ENCODE measurements at places on chromosomes 5 and 9.

DNA sequence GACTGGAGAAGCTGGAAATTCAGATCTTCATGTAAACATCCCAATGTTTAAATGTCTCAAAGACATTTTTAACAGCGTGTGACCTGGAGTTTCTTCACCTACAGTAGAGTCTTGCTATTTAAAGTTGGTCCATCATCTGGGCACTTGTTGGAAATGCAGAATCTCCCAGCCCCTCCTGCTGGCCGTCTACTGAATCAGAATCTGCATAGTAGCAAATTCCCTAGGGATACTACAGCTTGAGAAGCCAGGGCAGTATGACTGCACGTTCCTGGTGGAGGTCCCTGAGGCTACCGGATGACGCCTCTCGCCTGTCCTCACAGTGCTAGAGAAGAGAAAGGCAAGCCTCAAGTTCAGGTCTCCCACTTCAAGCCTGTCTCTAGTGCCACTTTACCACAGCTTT is 15.7 kb downstream of the SAP30L start:
- H3K4me3 ChIP-seq = no peak overlapping the region
- peaks cover 11% of the 10 kb centered on the region for H3K4me1 ChIP-seq
- no peaks in the 10 kb centered on the region for H3K27me3 ChIP-seq

DNA sequence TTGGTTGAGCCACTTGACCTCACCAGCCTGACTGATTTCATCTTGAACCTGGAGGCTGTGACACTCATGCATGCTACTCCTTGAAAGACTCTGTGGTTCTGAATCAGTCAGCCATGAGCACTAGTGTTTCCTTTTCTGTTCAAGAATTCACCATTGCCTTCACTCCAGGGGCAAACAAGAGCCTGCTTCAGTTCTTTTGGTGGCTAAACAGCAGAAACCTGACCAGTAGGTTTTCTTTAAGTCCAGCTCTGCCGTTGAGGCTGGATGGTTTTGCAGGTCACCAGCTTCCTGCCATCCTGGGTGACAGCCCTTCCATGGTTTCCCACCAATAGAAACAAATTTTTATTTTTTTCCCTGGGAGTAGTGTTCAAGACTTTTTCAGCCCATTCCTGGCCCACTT is 10.0 kb downstream of the NTRK2 start:
- H3K27ac ChIP-seq = no peak overlapping the region
- no peaks in the 10 kb centered on the region for H3K4me1 ChIP-seq
- H3K36me3 ChIP-seq = no peaks in the 10 kb centered on the region
- no peak overlapping the region for H3K4me3 ChIP-seq
- H3K27me3 ChIP-seq = no peaks in the 10 kb centered on the region
- no peak for DNase-seq

DNA sequence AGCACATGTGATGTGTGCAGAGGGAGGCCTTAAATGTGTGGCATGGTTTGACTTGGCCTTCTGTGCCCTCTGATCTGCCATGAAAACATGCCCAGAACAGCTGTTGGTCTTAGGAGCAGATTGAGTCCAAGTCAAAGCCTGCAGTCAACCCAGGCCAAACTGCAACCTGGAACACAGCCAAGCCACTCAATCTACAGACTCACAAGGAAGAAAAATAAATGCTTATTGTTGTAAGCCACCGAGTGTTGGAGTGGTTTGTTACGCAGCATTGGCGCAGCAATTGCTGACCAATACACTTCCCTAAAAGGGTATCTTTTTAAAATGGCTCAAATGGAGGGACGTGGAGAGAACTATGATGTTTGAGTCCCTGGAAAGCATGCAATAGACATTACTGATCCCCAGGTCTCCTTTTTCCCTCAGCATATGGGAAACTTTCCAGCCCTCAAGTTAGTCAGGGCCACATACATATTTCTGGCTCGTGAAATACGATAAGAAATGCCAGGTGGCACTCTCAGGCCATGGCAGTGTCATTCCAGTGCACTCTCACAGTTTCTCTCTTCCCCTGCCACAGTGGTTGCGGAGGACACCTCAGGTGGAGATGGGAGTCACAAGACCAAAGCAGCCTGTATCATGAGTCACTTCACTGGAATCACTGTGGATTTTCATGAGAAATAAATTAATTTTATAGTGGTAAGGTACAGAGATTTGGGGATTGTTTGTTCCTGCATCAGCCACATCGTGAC is 168.0 kb upstream of the ZNF618 start:
- no peaks in the 10 kb centered on the region for H3K27me3 ChIP-seq
- H3K4me1 ChIP-seq = peaks cover 7% of the 10 kb centered on the region
- H3K4me3 ChIP-seq = no peak overlapping the region
- H3K27ac ChIP-seq = no peak overlapping the region
- peaks cover 2% of the 10 kb centered on the region for H3K36me3 ChIP-seq

DNA sequence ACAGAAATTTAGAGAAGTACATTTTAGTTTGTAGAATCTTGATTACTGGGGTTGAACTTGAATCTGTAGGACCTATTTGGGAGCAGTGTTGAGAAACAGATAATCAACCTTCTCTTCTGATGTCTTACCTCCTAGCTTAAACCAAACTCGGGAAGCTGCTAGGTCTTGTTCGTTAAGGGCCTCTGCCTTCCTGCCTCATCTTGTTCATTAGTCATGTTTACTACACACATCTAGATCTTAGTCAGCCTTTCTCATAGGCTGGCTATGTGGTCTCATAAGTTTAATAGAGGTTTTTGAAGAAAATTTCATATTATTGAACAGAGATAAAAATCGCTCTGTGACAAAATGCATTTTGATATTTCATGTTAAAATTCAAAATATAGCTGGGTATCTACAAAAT is 331.0 kb upstream of the EDIL3 start:
- no peaks in the 10 kb centered on the region for H3K27me3 ChIP-seq
- DNase-seq = no peak
- H3K4me3 ChIP-seq = no peak overlapping the region
- H3K4me1 ChIP-seq = no peaks in the 10 kb centered on the region
- H3K27ac ChIP-seq = no peak overlapping the region

- no peak overlapping the region for H3K27ac ChIP-seq
- no peak overlapping the region for H3K4me3 ChIP-seq
- no peaks in the 10 kb centered on the region for H3K4me1 ChIP-seq
- H3K36me3 ChIP-seq = no peaks in the 10 kb centered on the region
- no peak for DNase-seq
- H3K27me3 ChIP-seq = no peaks in the 10 kb centered on the region
These were observed 55.4 kb downstream of the GOLM1 start for GRCh38 chr9:86043999-86044398.

DNA sequence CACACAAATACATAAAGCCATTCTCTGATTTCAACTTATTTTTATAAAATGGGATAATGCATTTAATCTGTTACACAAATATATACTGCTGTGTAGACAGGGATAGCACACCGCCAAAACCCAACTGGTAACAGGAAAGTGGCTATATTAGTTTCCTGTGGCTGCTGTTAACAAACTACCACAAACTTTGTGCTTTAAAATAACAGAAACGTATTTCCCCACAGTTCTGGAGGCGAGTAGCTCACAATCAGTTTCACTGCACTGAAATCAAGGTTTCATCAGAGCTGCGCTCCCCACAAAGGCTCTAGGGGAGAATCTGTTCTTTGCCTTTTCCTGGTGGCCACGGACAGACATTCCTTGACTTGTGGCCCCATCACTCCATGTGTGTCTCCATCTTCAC is 94.0 kb downstream of the MLLT3 start:
- H3K4me1 ChIP-seq = no peaks in the 10 kb centered on the region
- DNase-seq = no peak
- no peak overlapping the region for H3K27ac ChIP-seq
- H3K27me3 ChIP-seq = no peaks in the 10 kb centered on the region

GRCh38 chr5:129438322-129438721 is 21.8 kb upstream of the ADAMTS19 start:
- no peaks in the 10 kb centered on the region for H3K36me3 ChIP-seq
- H3K4me1 ChIP-seq = no peaks in the 10 kb centered on the region
- no peaks in the 10 kb centered on the region for H3K27me3 ChIP-seq
- no peak overlapping the region for H3K4me3 ChIP-seq
- peak; percentile 14 for DNase-seq

DNA sequence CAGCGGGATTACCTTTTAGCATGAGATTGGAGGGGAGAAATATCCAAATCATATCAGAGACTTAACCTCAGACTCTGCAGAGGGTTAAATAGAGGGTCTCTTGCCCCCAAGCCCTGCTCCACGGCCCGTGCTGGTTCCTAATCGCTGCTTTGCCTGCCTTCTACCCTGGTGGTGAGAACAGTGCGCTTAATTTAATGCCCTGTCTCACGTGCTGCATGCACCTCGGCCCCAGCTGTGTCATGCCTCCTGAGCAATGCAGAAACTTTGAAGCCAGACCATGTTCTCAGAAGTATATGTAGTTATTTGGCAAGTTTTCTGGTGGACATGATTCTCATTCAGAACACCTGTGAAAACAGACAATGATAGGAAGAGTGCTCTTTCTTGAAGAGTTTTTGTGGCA is 1.4 kb downstream of the OTULIN start:
- peaks cover 3% of the 10 kb centered on the region for H3K36me3 ChIP-seq
- DNase-seq = no peak
- no peaks in the 10 kb centered on the region for H3K27me3 ChIP-seq
- no peak overlapping the region for H3K27ac ChIP-seq

DNA sequence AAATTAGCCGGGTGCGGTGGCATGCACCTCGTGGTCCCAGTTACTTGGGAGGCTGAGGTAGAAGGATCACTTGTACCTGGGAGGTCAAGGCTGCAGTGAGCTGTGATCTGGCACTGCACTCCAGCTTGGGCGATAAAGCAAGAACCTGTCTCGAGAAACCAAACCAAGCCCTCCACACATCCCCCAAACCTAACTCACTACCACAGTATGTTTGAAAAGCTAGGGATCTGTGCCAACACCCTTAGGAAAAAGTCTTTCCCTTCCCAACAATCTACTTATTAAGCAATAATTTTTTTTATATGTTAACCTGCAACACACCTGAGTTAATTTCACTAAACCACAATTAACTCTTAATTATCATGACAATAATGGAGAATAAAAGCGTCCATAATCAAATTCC is 2.2 kb downstream of the UBTD2 start:
- no peak for DNase-seq
- H3K27ac ChIP-seq = no peak overlapping the region
- H3K27me3 ChIP-seq = no peaks in the 10 kb centered on the region

DNA sequence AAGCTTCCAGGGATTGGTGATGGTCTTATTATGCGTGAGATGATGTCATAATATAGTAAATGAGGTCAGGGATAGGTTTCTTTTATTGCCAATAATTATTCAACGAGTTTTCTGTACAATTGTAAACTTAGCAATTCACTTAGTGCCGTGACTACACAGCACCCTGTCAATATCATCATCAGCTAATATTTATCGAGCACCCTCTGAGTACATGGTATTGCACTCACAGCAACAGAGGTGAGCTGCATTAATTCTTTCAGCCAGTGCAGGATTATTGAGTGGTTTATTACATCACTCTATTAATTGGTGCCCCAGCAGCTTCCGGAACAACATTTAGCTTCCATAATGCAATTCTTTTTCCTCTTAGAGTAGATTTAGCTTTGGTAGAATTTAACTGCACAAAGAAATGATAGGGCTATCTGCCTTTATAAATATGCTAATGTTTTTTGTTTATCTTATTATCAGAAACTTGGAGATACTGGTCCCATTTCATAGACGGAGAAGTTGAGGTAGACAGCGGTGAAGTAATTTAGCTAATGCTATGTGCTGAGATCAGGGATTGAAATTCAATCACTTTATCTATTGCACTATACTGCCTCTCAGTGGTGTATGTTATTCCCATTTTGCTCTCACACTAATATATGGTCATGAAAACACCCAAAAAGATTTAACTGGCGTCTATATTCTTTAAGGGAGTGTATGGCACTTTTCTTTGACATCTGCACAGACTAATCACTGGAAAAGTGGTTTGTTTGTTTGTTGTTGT is 726.1 kb upstream of the WWC1 start:
- H3K27me3 ChIP-seq = no peaks in the 10 kb centered on the region
- no peak for DNase-seq
- no peaks in the 10 kb centered on the region for H3K4me1 ChIP-seq
- no peaks in the 10 kb centered on the region for H3K36me3 ChIP-seq
- H3K27ac ChIP-seq = no peak overlapping the region
- no peak overlapping the region for H3K4me3 ChIP-seq

DNA sequence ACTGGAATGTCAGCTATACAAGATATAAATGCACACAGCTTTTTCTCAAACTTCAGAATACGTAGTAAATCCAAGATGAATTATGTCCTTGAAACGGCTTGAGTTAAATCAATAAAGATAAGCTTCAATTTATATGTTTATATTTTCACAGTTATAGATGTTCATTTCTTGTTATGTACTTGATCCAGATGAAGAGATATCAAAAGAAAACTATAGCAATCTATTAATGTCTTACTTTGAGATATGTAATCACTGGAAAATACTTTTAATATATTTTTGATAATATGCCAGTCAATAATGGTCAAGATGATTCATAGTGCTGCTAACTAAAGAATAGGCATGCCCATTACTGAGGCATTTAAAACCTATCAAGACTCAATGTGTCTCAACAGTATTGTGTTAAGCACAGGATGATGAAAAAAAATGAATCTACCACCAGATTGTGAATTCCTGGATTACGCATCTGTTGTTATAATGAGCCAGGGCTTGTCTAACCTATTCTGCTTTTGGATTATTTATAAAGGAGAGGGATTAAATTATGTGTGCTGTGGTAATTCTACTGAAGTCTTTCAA is 372.6 kb upstream of the PRR16 start:
- no peak for DNase-seq
- H3K36me3 ChIP-seq = no peaks in the 10 kb centered on the region

DNA sequence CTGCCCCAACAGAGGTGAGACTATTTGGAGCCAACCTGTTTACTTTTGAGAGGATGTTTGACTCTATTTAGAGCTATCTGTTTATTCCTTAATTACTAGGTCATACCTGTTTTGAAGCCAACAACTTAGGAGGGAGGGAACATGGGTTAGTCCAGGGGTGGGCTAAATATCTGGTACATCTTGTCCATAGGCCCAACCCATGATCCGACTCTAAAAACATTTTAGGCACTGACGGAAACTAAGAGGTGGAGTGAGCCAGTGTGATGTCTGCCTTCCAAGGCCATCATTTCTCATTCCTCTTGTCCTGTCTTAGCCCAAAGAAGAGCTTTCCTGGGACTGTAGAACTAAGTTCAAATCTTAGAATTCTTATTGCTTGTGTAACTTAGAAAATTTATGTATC is 8.4 kb downstream of the SPINK5 start:
- DNase-seq = no peak
- H3K4me3 ChIP-seq = no peak overlapping the region
- no peaks in the 10 kb centered on the region for H3K36me3 ChIP-seq
- H3K4me1 ChIP-seq = no peaks in the 10 kb centered on the region

GRCh38 chr5:174839196-174839595 is 114.8 kb downstream of the MSX2 start:
- no peak overlapping the region for H3K27ac ChIP-seq
- H3K36me3 ChIP-seq = no peaks in the 10 kb centered on the region
- no peaks in the 10 kb centered on the region for H3K4me1 ChIP-seq

GRCh38 chr5:53073348-53073747 is 36.2 kb downstream of the MOCS2 start:
- H3K4me3 ChIP-seq = no peak overlapping the region
- H3K27ac ChIP-seq = no peak overlapping the region
- H3K36me3 ChIP-seq = peaks cover 4% of the 10 kb centered on the region
- H3K27me3 ChIP-seq = no peaks in the 10 kb centered on the region
